ENCODE measurements at places on chromosomes 2 and 18. TPM values are rescaled to one million over a fixed set of nuclear protein-coding genes. Genes with fewer than 3 reads are reported as not detected.

LRP2 gene
- polyA plus RNA-seq, result 151 TPM

TMEM247 gene
- not detected for polyA plus RNA-seq

PTGR3 gene
- polyA plus RNA-seq, result 42.3 TPM

NTSR2 gene
- polyA plus RNA-seq, result not detected

KCNE4 gene
- 18.5 TPM for polyA plus RNA-seq

REG3G gene
- not detected for polyA plus RNA-seq

VWC2L gene
- polyA plus RNA-seq, result 0.06 TPM

OSBPL1A gene
- polyA plus RNA-seq, result 52.0 TPM

- DNase-seq, result no peak
Measured at GRCh38 chr2:23525137-23525765, 140.3 kb downstream of the KLHL29 start.

DNA sequence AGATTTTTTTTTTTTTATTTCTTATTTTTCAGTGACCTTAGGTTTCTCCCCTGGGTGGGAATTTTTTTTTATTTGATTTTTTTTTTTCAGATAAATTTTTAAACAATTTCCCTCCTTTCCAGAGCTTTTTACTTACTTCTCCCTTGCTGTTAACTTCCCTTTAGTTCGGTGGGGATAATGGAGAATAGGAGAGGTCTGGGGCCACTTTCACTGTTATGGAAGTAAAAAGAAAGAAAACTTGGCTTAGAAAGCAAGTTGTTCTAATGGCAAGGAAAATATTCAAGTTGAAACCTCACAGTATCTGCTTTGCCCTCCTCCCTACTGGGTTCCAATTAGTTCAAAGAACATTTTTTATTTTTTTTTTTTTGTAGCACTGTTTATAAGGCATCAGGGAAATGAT lies 537.1 kb upstream of the NXPH2 start:
- DNase-seq, result no peak

- DNase-seq, result no peak
Measured at GRCh38 chr2:207311316-207312005, 145.7 kb upstream of the KLF7 start.

DNA sequence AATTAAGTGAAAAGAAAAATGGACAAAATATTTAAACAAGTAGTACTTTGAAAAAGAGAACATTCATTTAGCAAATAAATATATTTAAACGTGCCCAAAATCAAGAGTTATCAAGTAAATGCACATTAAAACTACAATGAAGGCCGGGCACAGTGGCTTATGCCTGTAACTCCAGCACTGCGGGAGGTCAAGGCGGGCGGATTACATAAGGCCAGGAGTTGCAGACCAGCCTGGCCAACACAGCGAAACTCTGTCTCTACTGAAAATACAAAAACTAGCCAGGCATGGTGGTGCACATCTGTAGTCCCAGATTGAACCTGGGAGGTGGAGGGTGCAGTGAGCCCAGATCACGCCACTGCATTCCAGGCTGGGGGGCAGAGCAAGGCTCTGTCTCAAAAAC lies 9.8 kb downstream of the STAM2 start:
- DNase-seq, result no peak

GRCh38 chr2:12167525-12168317 lies 421.3 kb downstream of the LPIN1 start:
- peak; percentile 16 for DNase-seq

DNA sequence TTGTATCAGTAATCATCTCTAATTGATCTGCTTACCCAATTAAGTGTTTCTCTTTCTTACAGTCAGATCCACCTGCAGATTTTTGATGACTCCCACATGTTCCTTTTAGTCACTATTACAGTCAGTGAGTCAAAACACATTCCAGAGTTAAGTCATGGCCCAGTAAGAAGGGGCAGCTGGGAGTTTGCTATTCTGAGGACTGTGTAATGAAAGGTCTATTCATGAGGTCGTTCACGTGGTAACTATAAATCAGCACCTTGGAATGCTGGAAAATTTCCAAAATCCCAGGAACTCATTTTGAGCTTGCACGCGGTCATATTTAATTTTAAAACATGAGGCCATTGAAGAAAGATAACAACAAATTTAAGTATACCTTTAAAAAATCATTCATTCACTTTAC lies 252.5 kb downstream of the XIRP2 start:
- DNase-seq, result peak; percentile 42

DNA sequence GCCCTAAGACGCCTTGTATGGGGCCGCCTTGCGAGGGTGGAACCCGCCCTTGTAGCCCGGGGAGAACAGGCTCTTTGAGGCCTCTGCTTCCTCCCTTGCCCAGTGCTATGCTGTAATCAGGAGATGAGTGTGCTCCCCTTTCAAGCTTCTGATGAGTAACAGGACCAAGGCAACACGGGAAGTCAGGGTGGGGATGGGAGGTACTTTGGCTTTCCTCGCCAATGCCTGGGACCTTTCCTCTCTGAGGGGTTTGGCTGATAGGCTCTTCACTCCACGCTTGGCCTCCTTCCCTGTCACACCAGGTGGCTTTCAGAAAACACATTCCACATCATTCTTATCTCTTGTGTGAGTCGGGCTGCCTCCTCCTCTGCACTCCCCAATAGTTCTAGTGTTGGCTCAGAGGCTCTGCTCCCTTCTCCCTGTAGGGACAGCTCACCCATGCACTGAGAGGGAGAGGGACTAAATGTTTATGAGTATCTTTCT lies 223.7 kb upstream of the TRIB2 start:
- no peak for DNase-seq

DNA sequence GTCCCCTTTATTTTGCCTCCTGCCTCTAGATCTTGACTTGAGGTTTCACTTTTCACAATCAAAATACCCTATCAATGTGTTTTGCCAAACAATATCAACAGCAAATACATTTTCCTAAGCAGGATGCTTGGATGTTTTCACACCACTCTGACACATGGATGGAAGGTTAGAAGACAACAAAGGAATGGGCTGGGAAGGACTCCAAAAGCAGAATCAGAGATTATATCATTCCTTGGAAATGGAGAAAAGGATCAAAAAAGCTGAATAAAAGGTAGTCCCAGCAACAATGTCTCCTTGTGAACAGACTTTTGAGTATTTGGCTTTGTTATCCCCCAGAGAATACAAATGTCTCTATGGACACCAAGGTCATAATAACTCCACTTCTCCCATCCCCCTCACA lies 170.8 kb downstream of the ETAA1 start:
- no peak for DNase-seq

GRCh38 chr2:56100791-56101312 lies 82.9 kb upstream of the CCDC85A start:
- no peak for DNase-seq

DNA sequence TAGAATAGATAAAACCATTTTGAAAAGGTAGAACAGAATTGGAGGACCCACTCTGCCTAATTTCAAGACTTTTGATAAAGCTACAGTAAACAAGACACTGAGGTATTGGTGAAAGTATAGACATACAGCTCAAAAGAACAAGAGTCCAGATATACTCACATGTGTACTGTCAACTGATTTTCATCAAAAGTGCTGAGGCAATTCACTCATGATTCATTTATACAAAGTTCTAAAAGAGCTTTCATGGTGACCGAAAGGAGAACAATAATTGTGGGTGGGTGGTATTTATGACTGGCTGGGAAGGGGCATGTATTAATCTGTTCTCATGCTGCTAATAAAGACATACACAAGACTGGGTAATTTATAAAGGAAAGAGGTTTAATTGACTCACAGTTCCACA lies 7.3 kb downstream of the MAP4K3 start:
- no peak for DNase-seq

DNA sequence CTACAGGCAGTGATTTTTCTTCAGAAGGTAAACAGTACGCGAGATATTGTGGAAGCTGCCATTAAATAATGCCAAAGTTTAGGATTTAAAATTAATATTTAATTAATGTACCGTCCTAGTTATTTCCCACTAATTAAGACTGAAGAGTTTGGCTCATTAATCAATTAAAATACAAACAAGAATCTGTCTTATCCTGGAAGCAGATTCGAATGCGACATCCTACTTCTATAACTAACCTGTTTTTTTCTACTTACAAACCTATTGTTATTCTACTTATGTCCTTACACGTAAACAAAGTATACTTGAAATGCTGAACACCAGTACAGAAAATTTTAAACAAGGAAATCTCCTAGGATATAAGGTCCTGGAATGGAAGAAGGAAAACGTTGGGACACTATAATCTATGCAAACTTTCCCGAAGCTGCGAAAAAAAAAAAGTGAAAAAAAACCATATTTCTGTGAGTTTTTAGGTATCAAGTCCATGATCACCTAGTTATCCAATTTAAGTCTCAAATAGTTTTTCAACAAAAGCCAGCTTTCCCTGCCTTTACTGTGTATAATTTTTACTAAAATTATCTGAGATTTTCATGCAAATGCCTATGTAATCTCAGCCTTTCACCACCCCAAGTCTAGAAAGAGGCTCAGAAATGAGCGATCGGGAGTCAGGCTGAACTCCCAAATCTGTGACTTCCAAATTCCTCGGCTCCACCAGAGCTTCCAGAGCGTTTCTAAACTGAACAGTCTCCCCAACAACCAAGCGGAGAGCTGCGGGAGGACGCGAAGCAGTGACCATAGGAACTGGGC lies 1.2 kb upstream of the C2orf15 start:
- DNase-seq, result no peak

- no peak for DNase-seq
Measured at GRCh38 chr2:48266698-48267097, 263.3 kb upstream of the STON1 start.

DNA sequence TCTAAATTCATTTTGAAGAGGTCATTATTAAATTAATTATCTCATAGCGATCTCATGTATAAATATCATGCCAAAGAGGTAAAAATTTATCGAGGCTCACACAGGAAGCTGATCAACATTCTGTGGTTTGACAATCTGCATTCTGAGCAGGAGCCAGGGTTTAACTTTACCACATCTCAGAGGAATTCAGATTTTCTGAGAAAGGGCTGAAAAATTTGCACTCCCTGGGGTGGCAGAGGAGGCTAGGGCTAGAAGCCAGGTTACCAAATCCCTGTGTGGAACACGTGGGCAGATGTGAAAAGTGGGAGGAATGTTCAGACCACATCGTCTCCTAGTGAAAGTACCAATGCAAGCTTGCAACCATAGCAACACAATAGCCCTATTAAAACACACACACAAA lies 63.5 kb upstream of the CTLA4 start:
- no peak for DNase-seq

DNA sequence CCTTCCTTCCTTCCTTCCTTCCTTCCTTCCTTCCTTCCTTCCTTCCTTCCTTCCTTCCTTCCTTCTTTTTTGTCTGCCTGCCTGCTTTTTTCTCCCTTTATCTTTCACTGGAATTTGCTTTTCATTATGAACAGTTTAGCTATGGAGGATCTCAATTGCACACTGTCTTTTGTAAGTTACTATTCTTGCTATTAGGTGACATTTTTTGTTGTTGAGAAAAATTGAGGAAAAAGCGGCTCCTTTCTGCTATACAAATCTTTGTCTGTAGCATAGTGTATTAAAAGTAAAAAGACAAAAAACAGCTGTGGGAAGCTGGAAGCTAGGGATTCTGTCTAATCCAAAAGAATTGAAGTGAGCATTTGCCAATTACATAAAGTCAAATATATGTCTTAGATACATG lies 448.7 kb downstream of the DCDC2C start:
- DNase-seq, result no peak

- no peak for DNase-seq
Measured at GRCh38 chr2:48948400-48949125, 193.0 kb upstream of the LHCGR start.

GRCh38 chr2:164837807-164838206 lies 3.8 kb downstream of the COBLL1 start:
- no peak for DNase-seq

DNA sequence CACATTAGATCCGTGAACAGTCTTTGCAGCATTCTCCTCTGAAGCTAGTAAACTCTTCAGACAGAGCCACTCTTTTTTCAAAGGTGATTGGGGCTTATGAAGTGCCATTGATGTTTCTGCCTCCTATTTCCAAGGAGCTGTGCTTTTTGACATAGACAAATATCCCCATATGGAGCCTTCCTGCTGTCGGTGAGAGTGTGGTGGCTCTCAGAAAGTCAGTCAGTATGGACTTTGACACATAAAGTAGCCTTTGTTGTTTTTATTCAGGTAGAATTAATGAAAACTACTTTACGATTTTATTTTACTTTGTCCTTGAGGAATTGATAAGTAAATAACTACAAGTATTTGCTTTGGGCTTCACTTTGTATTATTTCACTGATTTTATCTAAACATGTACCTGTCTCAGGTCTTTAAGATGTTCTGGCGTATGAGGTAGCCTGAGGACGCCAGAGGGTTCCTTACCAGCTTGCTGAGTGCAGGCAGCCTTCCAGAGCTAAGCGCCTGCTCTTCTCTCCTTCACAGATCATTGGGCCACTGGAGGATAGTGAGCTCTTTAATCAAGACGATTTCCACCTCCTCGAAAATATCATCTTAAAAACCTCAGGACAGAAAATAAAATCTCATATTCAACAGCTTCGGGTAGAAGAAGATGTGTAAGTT lies 69.7 kb downstream of the UGGT1 start:
- no peak for DNase-seq

DNA sequence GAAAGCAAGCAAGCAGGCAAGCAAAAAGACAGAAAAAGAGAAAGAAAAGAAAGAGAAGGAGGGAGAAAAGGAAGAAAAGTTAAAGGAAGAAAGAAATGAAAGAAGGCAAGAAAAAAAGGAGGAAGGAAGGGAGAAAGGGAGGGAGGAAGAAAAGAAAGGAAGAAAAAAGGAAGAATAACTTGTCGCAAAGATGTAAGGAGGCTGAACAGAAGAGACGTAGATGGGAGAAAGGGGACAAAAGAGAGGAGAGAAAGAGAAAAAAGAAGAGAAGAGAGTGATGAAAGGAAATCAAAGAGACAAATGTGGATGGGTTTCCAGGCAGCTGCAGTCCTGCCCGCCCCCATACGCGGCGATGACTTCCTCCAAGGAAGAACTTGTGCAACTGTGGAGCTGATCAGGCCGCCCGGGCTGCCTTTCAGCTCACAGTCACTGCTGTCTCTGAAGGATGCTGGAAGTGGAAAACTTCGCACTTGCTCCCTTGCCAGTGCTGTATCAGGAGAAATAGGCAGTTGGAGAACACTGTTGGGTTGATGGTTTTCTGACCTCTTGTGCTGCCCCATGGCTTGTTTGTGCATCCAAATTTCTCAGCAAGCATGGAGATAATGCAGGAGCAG lies 52.9 kb downstream of the TRIB2 start:
- no peak for DNase-seq

GRCh38 chr2:36380624-36381481 lies 25.3 kb downstream of the CRIM1 start:
- no peak for DNase-seq

DNA sequence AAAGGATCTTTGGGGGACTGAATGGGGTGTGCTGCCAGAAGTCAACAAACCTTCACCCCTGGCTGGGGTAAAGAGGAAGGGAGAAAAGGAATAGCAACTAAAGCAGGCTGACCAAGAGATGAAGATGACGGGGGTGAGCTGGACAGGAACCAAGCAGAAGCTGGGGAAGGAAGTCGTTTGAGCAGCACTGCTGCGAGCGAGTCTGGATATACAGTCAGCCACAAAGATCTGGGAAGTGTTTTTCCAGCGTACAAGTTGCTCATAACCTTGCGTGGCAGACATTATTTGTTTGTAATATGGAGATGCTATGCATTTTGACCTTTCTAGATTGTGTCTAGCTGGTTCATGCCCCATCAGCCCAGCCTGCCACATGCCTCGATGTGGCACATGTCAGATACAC lies 71.2 kb downstream of the EIF2AK3 start:
- no peak for DNase-seq
